Naive thymus-derived CD4-positive, alpha-beta T cell (primary cell): ENCODE measurements at places on chromosomes 5 and 9. TPM values are rescaled to one million over a fixed set of nuclear protein-coding genes. Genes with fewer than 3 reads are reported as not detected.

The PLEKHG4B gene
- total RNA-seq, result not detected in 2 replicates

The TAF11L5 gene
- total RNA-seq, result not detected

The TAF9 gene
- total RNA-seq, result 48.5 TPM

GRCh38 chr5:5350101-5350500, 72.4 kb upstream of the ICE1 start:
- H3K27me3 ChIP-seq, result no peaks in the 10 kb centered on the region
- no peak overlapping the region for H3K4me3 ChIP-seq
- H3K4me1 ChIP-seq, result no peaks in the 10 kb centered on the region
- H3K27ac ChIP-seq, result no peak overlapping the region

DNA sequence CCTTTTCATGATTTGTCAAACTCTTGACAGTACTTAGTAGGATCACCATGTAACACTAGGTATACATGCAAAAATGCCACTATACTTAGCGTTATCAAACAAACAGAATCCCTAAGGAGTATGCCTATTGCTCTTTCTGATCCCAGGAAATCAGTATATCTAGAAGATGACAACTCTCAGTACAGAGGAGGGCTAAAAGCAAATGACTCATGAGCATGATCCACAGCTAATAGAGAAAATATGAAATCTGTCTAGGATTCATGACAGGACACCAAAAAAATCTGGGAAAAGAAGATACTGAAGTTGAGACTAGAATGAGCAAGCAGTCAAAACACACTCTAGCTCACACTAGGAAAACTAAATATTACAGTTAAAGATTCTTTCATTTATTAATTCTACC, 89.2 kb downstream of the RAPGEF6 start:
- H3K36me3 ChIP-seq, result no peaks in the 10 kb centered on the region
- H3K4me1 ChIP-seq, result peaks cover 47% of the 10 kb centered on the region
- peak overlapping the region; percentile 60 for H3K4me3 ChIP-seq
